ENCODE measurements at places on chromosomes 6 and 20.

GRCh38 chr20:60201198-60201835, 243.1 kb downstream of the CDH26 start:
- DNase-seq: no peak

DNA sequence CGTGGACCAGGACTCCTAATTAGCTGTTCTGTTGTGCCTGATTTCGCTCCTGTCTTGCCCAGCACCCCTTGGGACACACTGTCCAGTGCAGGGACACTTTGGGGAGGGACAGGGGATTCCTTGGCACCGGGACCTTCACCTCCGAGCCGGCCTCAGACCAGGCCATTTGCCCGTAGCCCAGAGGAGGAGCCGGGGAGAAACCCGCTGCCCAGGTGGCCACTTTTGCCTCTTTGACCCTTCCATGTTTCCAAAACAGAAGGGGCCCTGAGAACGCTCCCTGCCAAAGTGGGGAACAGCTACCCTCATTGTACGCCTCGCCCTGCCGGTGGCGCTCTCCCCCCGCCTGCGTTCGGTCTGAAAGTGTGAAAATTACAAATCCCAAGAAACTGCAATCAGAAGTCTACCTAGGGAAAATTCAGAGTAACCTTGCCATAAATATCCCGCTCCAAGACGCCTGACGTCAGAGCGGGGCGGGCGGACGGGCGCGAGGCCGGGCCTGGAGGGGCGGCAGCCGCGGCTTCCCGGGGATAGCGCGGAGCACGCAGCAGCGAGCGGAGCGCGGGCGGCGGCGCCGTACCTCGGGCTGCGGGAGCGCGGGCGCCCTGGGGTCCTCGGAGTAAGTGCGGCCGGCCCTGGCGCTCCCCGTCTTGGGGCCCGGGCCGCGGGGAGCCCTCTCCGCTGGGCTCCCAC, at the start of gene DAAM2:
Gene DAAM2 (plus strand): TSS at position 527 of the 690 bp plus-strand sequence. CDS start 63,927 bp downstream, outside the sequence.
- DNase-seq: no peak

GRCh38 chr20:22339946-22340345, 244.4 kb downstream of the FOXA2 start:
- DNase-seq: no peak

- DNase-seq: no peak
These were observed 165.6 kb downstream of the PDE10A start for GRCh38 chr6:165497472-165497871.

- peak; percentile 85 for DNase-seq
These were observed 177.2 kb upstream of the TAB2 start for GRCh38 chr6:149140137-149140909.

DNA sequence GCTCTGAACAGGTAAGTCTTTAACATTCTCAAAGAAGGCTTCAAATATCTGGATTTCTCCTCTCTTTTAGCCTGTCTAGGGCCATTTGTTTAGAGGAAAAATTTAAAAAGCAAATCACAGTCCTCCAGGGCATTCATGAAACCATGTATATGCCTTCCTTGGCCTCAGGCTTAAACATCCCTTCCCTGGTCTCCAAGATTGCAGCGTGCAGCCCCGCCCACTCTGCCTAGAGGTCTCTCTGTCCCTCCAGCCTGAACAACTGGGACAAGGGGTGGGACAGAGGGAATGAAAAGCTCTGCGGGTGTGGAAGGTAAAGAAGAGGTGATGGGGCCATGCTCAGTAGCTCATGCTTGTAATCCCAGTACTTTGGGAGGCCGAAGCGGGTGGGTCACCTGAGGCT, 9.8 kb upstream of the CBFA2T2 start:
- DNase-seq: no peak

DNA sequence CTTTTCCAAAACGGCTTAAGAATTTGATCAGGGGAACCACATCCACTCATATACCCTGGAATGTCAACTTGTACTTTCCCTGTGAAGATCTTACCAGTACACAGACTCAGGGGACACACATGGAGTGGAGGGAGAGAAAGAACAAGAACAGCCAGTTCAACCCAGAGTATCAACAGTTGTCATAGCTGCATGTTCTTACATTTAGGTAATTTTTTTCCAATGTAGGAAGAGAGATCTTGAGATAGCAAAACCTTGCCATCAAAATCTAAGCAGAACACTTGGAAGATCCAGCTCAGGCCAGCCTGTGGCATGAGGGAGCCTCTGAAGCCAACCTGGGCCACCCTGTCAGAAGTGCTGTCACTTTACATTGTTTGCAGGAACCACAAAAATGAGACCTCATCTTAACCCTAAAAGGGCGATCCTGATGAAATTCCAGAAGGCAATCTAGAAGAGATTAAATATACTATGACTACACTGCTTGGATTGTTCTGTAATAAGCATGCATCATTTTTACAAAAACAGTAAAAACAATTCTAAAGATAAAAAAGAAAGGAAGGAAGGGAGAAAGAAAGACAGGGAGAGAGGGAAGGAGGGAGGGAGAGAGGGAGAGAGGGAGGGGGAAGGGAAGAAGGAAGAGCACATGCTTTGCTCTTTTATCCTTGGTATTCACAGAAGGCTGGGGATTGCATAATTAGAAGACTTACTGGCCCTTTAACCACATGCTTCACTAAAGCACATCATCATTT, 124.7 kb upstream of the TCF21 start:
- no peak for DNase-seq

GRCh38 chr6:104526376-104526775, 333.3 kb downstream of the HACE1 start:
- DNase-seq: no peak

DNA sequence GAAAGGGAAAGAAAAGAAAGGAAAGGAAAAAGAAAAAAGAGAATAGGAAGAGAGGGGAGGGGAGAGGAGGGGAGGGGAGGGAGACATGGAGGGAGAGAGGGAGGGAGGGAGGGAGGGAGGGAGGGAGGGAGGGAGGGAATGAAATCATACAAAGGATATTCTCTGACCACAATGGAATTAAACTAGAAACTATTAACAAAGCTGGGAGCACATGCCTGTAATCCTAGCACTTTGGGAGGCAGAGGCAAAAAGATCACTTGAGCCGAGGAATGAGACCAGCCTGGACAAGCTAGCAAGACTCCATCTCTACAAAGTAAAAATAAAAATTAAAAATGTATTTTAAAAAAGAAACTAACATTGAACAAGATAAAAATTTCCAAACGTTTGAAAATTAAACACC, 62.8 kb downstream of the ILRUN start:
- DNase-seq: no peak

DNA sequence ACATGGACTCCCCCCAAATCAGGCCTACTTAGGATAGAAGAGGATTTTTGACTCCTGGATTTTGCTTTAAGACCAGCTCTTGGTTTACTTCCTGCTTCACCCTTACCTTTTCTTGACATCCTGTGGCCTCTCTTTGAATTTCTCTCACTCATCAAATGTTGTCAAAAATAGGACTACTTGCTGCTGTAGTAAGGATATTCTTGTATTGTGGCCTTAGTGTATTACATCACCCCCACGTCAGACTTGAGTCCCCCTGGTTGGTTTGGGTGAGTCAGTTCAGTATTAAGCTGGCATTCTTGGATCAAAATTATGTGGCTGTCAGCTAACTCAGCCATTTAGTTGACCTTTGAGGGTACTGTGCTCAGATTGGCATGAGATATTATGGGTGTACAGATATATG, 1.1 kb downstream of the TPX2 start:
- peak; percentile 41 for DNase-seq

DNA sequence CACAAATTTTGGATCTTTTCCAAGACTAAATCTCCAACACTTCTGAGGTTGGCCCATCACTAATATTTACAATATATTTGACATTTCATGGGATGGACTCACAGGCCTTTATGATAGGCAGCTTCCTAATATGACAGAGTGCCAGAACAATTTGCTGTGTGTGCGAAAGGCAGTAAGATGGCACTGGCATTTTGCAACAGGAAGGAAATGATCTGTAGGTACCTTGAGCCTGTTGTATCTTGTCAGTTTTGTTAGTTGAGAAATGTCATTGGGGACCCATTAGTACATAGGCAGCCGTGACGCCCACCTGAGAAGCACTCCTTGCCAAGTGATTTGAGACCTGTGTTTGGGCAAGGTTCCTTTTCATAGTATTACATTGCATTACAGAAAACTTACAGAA, 153.4 kb upstream of the HEY2 start:
- DNase-seq: no peak

DNA sequence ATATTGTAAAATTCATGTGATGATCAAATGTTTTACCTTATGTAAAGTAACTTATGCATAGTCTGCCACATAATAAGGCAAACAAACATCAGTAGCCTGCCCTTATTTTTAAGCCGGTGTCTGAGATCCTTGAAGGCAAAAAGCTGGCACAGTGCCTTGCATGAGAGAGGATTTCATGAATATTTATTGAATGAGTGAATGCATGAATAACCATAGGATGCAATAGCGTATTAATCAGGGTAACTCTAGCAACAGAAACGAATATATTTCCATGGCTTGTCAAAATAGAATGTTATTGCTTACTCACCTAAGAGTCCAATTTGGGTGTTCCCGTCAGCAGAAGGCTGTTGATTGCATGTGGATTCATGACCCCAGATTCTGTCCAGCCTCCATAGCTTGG, 34.9 kb downstream of the BTBD3 start:
- no peak for DNase-seq

DNA sequence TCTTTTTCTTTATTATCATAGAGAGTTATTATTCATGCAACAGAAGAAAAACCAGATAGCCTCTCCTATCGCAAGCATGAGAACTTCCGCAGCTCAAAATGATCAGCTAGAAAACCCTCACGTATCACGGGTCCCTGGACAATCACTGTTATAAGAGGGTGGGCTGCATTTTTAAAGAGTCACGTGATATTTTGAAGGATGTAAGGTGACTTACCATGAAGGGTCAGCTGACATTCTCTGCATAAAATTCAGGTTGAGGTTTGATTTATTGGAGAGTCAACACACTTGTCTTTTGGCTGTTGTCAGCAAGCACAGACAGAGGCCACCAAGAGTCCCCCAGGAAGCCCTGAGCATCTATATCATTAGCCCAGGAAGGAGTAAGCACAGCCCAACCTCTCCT, 39.5 kb downstream of the ID4 start:
- no peak for DNase-seq

- DNase-seq: no peak
These were observed 185.6 kb upstream of the CST7 start for GRCh38 chr20:24763386-24764026.

- no peak for DNase-seq
These were observed at the start of gene C6orf58 for GRCh38 chr6:127576874-127577273. Gene C6orf58, plus strand, starts transcription at chr6:127577174. Its CDS starts 12 bp downstream, at chr6:127577186.

- DNase-seq: peak; percentile 58
These were observed 198.5 kb downstream of the HIVEP2 start for GRCh38 chr6:142746524-142746923.

DNA sequence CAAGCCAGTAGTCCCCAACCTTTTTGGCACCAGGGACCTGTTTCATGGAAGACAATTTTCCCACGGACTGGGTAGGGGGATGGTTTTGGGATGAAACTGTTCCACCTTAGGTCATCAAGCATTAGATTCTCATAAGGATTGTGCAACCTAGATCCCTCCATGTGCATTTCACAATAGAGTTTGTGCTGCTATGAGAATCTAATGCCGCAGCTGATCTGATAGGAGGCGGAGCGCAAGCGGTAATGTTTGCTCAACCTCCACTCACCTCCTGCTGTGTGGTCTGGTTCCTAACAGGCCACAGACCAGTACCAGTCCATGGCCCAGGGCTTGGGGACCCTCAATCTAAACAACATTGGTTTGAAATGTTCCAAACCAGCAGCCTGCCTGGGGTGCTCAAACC, 137.0 kb upstream of the STXBP5 start:
- no peak for DNase-seq

GRCh38 chr6:81265106-81265505, 487.4 kb downstream of the TENT5A start:
- DNase-seq: no peak

DNA sequence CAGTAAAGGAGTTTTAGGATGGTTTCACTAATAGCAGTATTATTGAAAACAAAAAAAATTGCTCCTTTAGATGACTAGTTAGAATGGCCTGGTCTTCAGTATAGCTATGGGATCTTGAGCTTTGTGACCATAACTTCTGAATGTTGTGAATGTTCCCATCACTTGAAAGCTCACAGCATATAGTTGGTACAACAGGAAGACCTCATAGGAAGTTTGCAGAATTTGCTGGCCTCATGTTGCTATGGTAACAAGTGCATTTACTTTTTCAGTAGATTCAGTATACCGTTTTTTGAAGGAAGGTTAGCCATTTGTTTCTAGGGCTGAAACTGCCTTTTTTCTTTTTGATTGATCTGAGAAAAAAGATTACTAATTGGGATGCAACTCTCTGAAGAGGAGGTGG, 8.3 kb downstream of the PHF3 start:
- peak; percentile 67 for DNase-seq

DNA sequence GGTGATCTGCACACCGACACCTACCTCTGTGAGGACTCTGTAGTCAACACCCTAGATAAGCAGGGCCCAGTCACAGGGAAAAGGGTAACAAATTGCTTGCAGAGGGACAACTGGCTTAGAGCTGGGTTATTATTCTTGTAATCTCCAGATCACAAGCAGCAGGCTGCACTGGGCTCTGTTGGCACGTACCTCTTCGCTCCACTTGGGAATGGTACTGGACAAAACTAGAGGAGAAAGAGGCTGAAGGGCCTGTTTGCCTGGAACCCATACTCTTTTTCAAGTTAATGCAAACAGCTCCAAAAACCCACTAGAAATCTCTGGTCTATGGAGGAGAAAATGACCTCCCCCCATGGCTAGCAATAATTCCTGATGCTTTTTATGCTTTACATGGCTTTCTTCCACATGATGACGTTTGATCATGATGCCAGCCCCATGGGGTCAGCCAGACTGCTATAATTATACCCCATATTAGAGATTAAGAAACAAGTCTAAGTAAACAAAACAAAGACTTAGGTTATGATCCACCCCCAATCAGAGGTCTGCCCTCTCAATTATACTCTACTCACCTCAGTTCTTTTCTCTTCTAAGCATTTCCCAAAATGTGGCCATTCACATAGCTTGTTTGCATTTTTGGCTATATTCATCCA, 190.0 kb downstream of the UNC5CL start:
- no peak for DNase-seq

GRCh38 chr20:24691901-24692351, 222.5 kb downstream of the SYNDIG1 start:
- DNase-seq: no peak

DNA sequence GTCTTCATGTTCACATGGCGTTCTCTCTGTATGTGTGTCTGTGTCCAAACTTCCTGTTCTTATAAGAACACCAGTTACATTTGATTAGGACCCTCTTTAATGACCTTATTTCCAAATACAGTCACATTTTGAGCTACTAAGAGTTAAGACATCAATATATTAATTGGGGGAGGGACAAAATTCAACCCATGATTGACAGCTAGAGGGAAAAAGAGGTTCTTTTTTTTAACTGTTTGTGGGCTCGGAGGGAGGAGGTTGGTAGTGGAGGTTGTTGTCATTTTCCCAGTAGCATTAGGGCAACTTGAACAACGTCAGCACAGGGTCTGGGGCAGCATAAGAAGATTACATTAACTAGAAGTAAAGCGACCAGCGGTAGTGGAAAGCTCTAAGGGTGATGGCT, 2.3 kb upstream of the GMDS start:
- DNase-seq: no peak

DNA sequence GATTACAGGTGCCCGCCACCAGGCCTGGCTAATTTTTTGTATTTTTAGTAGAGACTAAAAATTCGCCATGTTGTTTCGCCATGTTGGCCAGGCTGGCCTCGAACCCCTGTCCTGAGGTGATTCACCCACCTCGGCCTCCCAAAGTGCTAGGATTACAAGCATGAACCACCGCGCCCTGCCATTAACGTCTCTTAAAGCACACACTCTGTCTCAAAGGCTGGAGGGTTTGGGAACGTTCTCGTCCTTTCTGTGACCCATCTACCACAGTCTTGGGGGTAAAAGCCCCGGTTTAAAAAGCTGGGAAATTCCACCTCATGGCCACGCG, 57.8 kb upstream of the ARID1B start:
- DNase-seq: no peak

Measured in CD4-positive, alpha-beta T cell treated with Interleukin-17A for 1 hour (primary cell).